Psoas muscle (tissue), 8 donors: ENCODE measurements at places on chromosomes 3 and 15. TPM values are rescaled to one million over a fixed set of nuclear protein-coding genes. Genes with fewer than 3 reads are reported as not detected.

Gene MFGE8
- 274 TPM for polyA plus RNA-seq

Gene ST8SIA2
- not detected for polyA plus RNA-seq

Gene DZIP1L
- 0.53 TPM for polyA plus RNA-seq

- no peak for DNase-seq
These were observed 26.6 kb downstream of the ACSBG1 start for GRCh38 chr15:78207641-78208340.

DNA sequence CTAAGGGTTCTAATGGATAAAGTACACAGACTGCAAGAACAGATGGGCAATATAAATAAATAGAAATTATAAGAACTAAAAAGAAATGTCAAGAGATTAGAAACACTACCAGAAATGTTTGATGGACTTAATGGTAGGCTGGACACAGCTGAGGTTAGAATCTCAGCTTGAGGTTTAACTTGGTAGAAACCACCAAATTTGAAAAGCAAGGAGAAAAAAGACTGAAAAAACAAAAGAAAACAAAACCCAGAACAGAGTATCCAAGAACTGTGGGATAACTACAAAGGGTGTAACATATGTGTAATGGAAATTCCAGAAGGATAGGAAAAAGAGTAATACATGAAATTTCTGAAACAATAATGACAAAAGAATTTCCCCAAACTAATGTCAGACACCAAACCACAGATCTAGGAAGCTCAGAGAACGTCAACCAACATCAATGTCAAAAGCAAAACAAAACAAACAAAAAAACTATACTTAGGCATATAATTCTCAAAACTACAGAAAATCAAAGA, 35.0 kb downstream of the RFX7 start:
- no peak for DNase-seq

- DNase-seq: no peak
These were observed 34.4 kb downstream of the DET1 start for GRCh38 chr15:88512078-88512477.

GRCh38 chr3:35194666-35195065, 444.7 kb upstream of the ARPP21 start:
- no peak for DNase-seq

DNA sequence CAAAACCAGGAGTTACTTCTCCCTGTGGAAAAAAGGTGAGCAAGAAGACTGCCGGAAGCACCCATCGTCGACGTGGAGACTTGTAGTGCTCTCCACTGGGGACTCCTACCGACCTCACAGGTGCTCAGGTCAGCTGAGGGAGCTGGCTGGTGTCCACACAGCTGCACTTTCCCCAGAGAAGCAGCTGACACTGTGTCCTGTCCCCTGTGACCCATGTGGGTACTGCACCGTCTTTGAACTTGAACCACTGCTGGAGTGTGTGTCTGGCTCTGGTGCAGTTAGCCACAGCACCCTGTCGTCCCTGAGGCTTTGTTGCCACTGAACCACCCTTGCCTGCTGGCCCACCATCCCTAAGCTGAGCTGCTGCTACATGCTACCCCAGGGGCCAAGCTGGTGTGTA, 270.8 kb downstream of the CACNA2D3 start:
- no peak for DNase-seq

- DNase-seq: peak; percentile 43
These were observed 16.2 kb downstream of the PTH1R start for GRCh38 chr3:46893763-46894162.

GRCh38 chr3:161049683-161050248, 55.4 kb downstream of the B3GALNT1 start:
- no peak for DNase-seq
